Endothelial cell of umbilical vein (primary cell): ENCODE measurements at places on chromosomes 4 and X.

GRCh38 chrX:15745179-15745578, 7.1 kb downstream of the CA5B start:
- DNase-seq: no peak

- peak; percentile 76 for DNase-seq
These were observed 730.8 kb downstream of the IL1RAPL1 start for GRCh38 chrX:29318012-29318411.

GRCh38 chr4:15811703-15812337, 33.7 kb downstream of the CD38 start:
- no peak for DNase-seq

DNA sequence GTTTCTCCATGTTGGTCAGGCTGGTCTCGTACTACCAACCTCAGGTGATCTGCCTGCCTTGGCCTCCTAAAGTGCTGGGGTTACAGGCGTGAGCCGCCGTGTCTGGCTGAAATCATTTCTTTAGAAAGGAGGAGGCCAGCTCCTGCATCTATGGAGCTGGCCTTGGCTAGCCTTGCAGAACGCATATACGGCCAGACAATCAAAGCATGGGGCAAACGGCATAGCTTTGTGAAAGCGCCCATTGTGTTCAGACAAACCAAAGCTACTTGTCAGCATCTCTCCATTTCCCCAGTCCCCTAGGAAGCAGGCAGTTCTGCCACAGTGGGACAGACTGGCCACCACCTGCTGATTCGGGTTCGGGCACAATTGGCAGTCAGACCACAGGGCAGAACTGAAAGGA, 48.9 kb upstream of the IQSEC2 start:
- no peak for DNase-seq
